Stimulated activated naive B cell treated with anti-CD40 and anti-IgM and Interleukin-4, amounts not matched to agents 10 μg/mL and 1 μg/mL and 100 μg/mL, for 72 hours (primary cell): ENCODE measurements at places on chromosomes 4 and X.

DNA sequence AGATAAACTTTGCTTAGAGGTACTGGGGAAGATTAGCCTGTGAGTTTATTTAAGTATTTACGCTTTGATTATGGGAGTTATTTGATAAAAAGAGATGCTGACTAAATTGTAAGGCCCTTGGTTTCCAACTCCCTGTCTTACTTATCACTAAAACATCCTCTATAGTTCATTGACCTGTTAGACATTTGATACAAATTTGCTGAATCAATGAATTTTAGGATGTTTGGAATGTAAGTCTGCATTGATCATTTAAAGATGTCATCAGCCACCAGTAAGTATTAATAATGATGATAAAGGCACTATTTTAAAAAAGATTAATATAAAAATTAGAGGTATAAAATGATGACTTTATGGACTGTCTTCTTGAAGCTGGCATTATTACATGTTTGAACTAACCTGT lies 340.6 kb downstream of the SPRY1 start:
- no peak for DNase-seq

- no peak for DNase-seq
These were observed 41.5 kb downstream of the QRFPR start for GRCh38 chr4:121339307-121339706.

DNA sequence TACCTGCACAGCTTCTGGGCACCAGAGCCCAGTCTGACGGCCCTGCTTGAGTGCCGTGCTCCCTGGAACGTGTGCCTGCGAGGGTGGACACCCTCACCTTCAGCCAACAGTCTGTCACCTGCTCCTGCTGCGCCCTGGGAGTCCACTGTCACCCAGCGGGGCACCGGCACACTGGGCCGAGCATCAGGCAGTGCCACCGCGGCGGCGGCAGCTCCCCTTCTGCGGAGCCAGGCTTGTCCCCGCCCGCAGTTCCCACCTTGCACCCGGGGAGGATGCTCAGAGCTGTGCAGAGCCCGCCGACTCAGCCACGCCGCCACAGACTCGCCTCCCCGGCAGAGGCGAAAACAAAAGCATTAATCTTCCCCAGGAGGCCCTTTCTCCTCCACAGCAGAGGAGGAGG lies 86.8 kb downstream of the ABLIM2 start:
- no peak for DNase-seq

DNA sequence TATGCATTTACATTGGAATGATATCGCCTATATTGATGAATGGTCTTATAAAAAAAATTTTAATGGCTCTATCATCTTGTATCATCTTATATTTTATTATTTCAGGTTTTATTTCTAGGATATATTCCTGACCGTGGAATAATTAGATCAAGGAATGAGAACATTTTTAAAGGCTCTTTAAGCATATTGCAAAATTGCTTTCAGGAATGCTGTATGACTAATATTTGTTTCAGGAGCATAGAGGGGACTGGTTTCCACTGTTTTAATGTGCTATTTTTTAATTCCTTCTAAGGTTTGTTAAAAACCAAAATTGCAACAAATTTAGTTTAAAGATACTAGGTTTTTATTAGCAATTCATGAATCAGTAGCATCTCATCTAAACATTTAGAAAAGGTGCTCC lies 120.2 kb downstream of the BMPR1B start:
- no peak for DNase-seq

GRCh38 chrX:83529950-83530349 lies 21.9 kb downstream of the POU3F4 start:
- no peak for DNase-seq
